ENCODE measurements at places on chromosomes 7 and 10. TPM values are rescaled to one million over a fixed set of nuclear protein-coding genes. Genes with fewer than 3 reads are reported as not detected.
A peak's percentile ranks its signal among the peaks of the same experiment; 100 is the strongest.

- no peak for DNase-seq
These were observed 94.1 kb downstream of the NOC3L start for GRCh38 chr10:94268652-94269051.

DNA sequence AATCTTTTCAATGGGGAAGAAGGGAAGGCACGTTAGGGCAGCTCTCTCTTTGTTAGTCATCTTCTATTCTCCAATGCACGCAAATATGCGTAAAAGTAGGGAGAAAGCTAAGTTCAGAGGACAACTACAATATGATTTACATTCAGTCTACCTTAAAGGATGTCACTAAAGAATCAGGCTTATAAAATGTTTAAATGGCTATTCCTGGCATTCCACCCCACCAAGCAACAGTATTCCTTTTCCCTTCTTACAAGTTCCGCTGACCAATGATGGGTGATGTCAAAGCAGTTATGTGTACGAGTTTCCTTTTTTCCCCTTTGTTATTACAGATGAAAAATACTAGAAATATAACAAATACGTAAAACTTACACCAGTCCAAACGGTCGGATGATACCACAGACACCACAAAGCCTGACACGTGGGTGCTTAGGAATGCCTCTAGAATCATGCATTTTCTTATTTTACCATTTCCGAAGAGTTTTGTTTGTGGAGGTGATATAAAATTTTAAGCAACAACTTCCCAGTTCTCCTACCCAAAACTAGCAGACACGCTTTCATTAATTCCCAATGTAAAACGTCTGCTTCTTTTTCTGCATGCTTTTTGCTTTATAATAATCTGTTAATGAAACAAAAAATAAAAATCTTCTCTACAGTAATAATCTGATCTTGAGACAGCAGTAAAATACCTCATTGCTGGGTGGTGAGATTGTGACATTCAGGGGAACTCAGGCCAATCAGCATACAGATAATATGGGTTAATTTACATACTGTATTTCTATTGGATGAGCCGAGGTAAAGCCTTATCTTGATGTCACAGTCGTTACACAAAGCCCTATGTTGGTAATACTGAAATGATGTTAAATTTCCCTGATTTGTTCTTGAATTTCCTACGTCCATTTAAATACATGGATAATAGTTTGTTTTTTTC, 708 bp upstream of the GPR85 start:
- DNase-seq = peak; percentile 57

Gene FEZF1
- not detected for total RNA-seq

Gene HOXA11
- not detected for total RNA-seq

GRCh38 chr10:77383861-77384553, 253.6 kb downstream of the KCNMA1 start:
- DNase-seq = no peak

GRCh38 chr7:96667026-96667425, 42.6 kb downstream of the SEM1 start:
- DNase-seq = no peak

Gene MRPS24
- 64.0 TPM for total RNA-seq

Gene PDE6C
- total RNA-seq = not detected

Gene FOXL3
- total RNA-seq = not detected

Gene ANKRD61
- 0.07 TPM for total RNA-seq

DNA sequence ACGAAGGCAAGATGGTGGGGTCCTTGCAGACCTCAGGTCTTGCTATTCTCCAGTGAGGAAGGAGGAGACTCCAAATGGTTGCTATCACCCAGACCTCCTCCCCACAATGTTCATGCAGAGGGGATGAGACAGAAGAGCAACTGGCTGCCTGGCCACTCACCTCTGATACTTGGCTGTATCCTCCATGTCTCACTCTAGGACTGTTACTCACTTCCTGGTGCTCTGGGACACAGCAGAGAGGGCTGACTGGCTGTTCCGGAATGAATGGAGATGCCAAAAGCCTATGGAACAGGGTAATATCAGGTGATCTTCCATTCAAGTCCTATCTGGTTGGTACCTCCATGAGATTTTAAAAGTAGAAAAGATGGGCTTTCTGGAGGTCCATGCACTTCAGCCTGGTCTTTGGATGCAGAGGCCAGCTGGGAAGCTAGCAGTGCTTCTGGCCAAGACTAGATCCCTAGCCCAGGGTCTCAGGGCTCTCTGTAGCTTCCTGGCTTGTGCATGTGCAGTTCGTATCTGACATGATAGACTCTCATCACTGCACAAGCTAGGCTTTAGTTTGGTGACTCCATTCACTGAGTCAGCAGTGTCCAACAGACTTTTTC, 27.0 kb upstream of the ABI1 start:
- no peak for DNase-seq

DNA sequence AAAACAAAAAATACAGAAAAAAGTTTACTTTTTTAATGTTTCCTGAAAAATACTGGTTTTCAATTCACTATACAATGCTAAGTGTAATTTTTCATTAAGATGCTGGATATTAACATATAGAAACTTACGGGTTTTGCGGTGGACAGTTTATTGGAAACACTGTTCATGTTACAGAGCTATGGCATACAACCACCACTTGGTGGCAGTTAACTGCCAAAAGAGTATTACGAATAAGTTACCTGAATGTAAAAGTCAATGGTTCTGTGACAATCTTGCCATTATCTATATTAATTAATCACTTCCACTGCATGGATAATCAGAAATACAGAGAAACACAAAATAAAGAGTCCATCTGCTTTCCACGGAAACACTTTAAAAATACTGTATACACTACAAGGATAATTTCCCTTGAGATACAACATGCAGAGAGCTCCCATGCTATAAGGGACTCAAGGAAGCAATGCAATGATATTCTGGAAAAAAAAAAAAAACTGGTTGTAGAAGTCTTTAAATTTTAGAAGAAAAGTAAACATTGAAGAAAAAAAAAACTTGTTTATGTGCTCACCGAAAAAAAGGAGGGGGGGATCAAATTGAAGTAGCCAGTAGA, 97.0 kb downstream of the TPK1 start:
- no peak for DNase-seq

Gene INHBA
- total RNA-seq = 2.4 TPM

Gene DPY19L1
- total RNA-seq = 77.2 TPM

GRCh38 chr7:45363669-45364068, 206.1 kb downstream of the RAMP3 start:
- no peak for DNase-seq

GRCh38 chr7:44103923-44104859, at the start of gene AEBP1:
AEBP1 (plus strand) TSS chr7:44104345; CDS start chr7:44104666, 321 bp downstream.
- DNase-seq = no peak

Gene FAM24B
- 7.1 TPM for total RNA-seq

DNA sequence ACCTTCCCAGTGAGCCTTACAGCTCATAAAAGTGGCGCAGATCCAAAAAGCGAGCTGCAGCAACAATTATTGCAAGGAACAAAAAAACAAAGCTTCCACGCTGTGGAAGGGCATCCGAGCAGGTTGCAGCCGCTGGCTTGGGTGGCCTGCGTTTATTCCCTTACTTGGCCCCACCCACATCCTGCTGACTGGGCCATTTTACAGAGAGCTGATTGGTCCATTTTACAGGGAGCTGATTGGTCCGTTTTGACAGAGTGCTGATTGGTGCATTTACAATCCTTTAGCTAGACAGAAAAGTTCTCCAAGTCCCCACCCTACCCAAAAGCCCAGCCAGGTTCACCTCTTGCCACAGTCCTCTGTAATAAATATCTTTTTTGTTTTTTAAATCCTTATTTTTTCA, 85.1 kb downstream of the ADCYAP1R1 start:
- no peak for DNase-seq

Gene SPDYE5
- total RNA-seq = not detected

DNA sequence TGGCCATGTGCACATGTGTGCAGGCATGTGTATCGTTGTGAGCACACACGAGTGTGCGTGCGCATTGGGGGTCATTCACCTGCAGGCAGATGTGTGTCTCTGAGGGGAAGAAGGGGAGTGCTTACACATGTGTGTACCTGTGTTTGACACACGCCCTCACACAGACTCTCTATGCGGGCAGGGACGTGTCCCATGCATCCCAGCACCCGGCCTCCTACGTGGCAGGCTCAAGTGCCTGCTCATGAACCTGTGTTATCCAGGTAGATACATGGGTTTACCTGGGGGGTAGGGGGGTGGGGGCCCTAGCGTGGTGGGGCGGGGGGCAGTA, 18.6 kb downstream of the KCP start:
- no peak for DNase-seq

GRCh38 chr7:80781146-80781545, 137.7 kb downstream of the SEMA3C start:
- no peak for DNase-seq

Gene COL1A2
- 19.1 TPM for total RNA-seq

DNA sequence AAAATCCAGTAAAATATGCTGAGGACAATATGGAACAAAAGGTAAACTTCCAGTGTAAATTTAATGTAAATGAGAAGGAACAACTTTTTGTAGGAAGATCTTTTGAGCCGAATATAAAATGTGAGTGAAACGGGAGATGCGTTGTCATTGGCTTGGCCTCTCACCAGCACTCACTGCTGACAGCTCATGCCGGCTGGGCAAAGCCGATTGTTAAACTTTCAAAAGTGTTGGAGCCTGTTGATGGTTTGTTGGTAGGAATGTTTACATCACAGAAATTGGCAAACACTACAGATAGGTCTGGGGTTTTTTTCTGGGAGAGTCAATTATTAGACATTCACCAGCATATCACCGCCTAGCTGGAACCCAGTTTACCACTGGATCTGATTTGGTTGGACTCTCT, 6.1 kb downstream of the PSTK start:
- no peak for DNase-seq

Gene SEPHS1
- 46.5 TPM for total RNA-seq

DNA sequence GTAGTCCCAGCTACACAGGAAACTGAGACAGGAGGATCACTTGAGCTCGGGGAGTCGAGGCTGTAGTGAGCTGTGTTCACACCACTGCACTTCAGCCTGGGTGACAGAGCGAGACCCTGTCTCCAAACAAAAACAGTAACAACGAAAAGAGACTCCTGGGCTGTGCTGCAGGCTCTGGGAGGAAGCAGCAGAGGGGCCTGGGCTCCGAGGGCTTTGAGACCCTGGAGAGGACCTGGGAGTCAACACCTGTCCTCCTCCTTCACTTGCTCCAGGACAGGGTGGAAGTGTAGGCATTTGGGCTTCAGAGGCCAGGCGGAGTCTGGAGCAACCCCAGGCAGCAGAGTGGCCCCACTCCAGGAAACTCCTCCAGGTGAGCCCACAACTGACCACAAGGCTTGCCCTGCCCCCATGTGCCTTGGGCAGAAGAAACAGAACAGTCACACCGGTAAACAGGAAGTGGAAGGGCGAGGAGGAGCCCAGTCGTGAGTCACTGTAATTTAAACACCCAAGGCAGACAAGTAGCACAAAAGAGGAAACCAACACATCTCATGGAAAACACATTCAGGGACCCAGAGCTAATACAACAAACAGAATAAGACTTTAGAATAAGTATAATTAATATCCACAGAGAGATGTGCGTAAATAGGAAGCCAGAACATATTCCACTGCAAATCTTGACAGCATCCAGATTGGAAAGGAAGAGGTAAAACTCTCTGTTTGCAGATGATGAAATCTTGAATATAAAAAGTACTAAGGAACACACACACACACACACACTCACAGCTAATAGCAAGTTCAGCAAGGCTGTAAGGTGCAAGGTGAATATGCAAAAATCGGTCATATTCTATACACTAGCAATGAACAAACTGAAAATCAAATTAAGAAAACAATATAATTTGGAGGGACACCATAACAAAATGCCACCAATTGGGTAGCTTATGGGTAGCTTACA, 20.5 kb upstream of the RASGEF1A start:
- DNase-seq = no peak

Gene UCMA
- not detected for total RNA-seq

DNA sequence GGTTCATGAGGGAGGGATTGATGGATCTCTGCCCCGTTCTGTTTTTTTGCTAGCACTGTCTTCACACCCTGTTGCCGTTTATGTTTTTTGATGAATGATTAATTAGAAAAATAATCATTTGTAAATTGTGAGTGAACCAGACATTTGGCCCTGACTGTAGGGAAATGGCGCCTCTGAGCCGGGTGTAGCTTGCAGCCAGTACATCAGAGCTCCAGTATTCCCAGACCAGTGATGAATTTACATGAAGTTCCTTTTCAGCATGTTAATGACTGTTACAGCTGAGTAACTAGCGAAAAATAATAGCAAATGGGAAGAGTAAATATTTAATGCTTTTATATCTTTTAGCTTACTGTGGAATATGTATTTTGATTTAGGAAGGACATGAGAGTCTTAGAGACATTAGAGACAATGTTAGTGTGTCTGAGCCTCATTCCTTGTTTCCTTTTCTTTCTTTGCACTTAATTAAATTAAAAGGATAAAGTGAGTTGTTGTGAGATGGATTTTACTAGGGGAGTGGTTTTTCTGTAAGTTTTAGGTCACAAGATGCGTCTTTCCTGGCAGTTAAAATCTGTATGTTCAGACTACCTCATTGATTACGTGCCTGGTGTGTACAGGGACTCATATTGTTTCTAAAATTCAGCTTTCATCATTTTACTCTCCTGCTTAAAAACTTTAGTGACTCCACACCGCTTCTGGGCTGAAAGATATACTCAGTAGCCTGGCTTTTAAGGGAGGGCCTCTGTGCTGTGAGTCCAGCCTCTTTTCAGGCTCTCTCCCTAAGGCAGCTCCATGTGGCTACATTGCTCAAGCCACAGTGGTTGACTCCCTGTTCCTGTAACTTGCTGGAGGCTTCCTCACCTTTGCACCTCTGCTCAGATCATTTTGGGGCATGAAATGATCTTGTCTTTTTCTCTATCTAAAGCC, 86.4 kb downstream of the AUTS2 start:
- DNase-seq = no peak

Gene ITPRIP
- 16.6 TPM for total RNA-seq

DNA sequence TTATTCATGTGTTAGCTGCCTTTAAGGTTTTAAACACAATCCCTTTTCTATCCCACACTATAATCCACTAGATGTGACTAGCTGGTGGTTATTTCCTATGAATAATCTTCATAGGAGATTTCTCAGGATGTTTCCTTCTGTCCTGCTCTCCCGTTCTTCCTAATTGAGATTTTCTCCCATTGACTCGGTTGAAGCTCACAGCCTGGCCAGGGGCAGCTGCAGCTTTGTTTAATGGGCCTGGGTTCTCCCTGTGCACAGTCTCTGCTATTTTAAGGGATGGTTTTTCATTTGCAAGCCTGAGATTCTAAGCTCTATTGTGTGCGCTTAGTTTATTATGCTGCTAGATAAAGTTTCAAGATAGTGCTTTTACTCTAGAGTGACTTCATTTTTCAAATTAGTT, 283.4 kb upstream of the AOAH start:
- DNase-seq = no peak

Gene MSANTD7
- 27.9 TPM for total RNA-seq

GRCh38 chr7:92674379-92674778, 84.2 kb upstream of the FAM133B start:
- no peak for DNase-seq

DNA sequence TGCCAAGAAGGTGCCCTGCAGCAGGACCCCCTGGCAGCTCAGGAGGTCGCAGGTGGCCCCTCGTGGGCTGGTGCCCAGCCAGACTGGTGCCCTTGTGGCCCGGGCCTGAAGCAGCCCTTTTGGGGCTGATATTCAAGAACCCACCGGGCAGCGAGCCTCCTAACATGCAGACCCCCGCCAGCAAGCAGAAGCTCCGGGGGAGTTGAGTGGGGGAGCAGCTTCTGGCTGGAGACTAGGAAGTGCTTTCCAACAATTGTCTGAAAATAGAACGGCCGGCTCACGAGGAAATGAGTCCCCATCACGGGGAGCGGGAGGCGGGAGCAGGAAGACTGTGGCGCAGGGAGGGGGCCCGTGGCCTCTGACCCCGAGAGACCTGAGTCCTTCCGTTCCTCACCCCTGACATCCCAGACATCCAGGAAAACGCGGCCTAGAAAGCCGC, 9.5 kb upstream of the INTS1 start:
- no peak for DNase-seq

- no peak for DNase-seq
These were observed 48.2 kb downstream of the XPNPEP1 start for GRCh38 chr10:109875151-109875568.

All from pulmonary artery endothelial cell (primary cell).